AG09309 (cell line): ENCODE measurements at places on chromosomes 3 and 15.

DNA sequence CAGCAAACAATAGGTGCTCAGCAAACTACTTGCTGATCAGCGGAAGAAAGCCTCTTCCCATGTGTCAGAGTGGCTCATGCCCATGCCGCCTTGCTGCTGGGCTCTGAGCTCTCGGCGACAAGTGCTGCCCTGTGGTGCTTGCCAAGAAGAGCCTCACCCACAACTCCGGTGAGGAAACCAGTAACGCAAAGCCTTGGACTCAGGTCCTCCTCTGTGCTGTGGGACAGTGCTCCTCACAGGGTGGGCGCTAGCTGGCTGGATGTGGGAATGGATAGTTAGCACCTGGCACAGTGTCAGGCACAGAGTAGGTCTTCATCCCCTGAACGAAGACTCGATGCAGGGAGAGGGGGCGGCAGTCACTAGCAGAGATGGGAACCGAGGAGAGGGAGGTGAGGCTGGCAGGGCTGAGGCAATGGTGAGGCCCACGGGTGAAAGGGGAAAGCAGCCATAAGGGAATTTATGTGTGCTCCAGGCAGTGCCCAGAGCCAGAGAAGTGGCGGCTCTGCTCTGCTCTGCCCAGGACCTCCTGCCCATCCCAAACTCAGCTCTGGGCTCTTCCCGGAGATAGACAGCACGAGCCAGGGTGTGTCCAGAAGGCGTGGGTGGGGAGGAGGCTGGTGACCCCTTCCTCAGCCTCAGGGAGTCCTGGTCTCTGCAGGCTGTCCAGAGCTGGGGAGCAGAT, 55.7 kb downstream of the IQSEC1 start:
- DNase-seq, result no peak

- no peak for DNase-seq
These were observed 307.5 kb downstream of the PYDC2 start for GRCh38 chr3:191768421-191768820.

DNA sequence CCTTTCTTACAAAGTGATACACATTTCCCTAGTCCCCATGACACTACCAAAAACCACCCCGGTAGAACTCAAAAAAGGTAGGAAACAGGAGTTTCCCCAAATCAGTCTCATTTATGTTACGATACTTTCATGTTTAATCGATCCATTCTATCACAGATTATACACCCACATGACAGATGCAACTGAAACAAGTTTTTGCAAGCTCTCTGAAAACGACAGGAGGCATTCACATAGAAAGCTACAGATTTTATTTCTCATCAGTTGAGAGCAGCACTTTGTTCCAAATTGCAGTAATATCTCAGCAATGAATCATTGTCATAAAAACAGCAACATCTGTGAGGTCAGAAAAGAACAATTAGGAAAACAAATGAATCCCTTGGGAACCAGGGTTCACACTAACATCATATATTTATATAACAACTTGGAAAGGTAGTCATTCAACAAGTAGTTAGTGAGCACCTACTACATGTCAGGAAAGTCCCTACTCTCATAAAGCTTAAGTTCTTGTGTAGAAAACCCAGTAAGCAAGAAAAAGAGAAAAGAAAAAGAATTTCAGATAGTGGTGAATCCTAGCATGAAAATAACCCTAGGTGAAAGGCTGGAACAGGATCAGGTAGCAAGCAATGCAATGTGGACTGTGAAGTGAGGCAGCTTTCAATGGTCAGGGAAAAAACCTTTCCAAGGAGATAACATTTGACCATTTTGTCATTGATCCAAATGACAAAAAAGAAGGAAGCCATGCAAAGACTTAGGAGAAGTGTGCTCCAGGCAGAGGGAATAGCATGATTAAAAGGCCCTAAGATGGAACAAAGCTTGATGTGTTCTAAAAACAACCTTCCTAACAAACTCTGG, 8.3 kb downstream of the PLD1 start:
- DNase-seq, result peak; percentile 92

DNA sequence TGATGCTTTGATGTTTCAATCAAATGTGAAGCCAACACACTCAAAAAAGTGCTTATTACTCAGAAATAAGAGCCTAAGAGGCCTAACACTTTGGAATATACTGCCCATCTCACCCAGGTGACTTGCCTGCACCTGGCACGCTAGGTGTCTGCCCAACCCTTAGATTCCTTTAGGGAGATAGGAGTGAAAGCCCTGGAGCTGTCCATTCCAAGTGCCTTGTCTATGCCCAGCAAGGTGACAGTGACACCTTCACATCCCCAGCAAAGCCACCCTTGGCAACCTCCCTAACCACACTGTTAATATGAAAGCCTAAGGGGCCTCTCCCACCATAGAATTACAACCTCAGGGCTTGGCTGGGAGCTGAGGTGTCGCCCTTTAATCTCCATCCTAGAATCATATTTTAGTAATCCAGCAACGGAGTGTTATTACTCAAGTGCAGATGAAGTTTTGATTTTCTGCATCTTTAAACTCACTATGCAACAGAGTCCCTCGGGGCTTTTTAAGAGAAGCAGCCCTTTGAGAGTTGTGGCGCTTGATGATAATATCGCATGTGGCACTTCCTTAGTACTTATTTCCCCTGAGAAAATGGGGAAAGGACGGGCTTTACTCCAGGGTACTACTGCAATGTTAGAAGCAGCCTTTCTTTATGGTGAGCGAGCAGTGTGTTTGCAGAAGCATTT, 24.8 kb downstream of the ATP10A start:
- DNase-seq, result no peak

DNA sequence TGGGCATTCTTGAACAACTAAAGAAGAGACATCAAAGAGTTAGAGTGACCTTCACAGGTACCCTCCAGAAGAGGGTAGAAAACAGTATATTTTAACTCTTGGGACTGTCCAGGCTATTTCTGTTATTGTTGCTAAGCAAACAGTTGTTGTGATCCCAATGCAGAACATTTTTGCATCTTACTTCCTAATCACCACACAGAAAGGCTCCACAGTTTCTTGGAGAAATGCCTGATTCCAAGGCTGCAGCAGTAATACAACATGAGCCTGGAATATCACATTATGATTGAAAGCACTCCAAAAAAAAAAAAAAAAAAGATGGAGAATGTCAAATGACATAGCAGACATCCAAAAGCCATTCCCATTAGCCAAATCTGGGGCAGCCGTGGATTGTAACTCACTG, 195.6 kb downstream of the CTNNB1 start:
- no peak for DNase-seq

GRCh38 chr15:79943820-79944219, 27.2 kb downstream of the BCL2A1 start:
- DNase-seq, result no peak

- DNase-seq, result no peak
These were observed 3.4 kb downstream of the TIMP4 start for GRCh38 chr3:12155264-12155663.

GRCh38 chr15:74893627-74894026, 3.8 kb downstream of the MPI start:
- no peak for DNase-seq

DNA sequence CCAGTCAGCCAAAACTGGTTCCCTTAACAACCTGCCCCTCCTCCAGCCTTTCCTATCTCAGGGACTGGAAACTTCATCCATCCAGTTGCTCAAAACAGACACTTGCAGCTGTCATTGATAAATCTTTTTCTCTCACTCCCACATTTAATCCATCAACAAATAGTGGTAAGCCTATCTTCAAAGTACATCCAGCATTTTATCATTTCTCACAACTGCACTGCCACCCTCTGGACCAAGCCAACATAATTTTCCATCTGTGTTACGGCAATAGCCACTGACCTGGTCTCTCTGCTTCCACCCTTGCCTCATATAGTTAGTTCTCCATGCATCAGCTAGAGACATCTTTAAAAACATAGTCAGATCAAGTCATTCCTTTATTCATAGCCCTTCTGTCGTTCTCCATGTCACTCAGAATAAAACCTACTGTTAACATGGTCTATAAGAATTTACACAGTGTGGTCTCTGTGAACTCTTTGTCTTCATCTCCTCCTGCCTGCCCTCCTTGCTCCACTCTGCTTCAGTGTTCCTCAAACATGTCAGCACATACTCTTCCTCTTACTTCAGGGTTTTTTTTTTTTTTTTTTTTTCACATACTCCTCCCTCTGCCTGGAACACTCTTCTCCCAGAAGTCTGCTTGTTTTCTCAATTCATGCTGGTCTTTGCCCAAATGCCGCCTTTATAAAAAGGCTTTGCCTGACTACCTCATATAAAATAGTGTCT, 102.5 kb upstream of the COL6A5 start:
- no peak for DNase-seq

- no peak for DNase-seq
These were observed 24.9 kb upstream of the DNAAF4 start for GRCh38 chr15:55532944-55533343.

DNA sequence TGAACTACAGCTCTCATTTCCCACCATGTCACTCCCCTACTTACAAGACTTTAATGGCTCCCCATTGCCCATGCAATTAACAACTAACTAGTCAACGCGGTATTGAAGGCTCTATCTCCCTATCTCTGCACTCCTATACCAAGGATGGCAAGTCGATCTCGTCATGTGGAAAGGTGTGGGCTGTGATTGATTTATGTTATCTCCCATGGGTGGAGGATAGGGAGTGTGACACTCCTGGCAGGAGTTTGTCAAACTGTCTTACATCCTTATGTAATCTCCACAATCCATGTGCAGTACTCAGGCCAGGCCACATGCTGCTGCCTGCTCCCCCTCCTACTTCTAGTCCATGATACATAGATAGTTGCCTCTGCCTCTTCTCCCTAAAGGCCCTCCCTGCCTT, 3.2 kb upstream of the RORA start:
- DNase-seq, result no peak

DNA sequence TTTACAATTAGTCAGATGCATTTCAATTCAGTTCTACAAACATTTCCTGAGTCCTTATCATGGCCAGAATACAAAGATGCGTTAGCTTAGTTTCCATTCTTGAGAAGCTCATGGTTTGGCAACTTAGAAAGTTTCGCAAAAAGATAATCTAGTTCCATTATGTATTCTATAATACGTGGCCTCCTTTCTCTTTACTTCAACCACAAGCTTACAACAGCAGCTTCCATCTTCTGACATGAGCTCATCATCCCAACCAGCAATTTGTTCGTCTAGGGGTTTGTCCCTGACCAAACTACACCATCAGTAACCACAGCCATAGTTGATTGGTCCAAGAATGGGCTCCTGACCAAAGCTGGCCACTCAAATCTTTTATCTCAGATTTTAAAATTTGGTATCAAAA, 267.6 kb upstream of the TBC1D5 start:
- DNase-seq, result no peak

DNA sequence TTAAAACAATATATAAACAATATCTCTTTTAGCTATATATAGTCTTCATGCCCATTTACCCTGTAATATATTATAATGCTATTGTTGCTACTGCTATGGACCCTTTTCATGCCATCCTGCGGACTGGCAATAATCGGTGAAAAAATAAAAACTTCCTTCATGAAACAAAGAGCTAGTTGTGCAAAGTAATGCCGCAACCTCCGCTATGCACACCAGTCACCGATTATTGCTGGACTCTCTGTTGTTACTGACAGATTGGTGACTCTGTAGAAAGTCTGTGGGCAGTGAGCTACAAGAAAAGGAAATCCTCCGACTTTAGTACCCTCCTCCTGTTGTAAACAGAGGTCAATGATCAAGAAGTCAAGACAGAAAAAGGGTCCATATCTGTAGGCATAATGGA, 17.9 kb upstream of the ICE2 start:
- no peak for DNase-seq

DNA sequence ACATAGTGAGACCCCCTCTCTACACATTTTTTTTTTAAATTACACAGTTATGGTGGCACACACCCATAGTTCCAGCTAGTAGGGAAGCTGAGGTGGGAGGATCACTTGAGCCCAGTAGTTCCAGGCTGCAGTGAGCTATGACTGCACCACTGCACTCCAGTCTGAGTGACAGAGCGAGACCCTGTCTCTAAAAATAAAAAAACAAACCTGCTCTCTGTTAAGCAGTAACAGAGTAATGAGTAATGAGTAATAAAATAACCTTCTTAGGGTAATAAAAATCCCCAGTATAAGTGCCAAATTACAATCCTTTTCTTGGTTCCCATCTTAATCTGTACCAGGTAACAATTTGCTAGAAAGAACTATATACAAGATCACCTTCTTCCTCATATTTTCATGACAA, 65.9 kb upstream of the PLXND1 start:
- DNase-seq, result no peak

GRCh38 chr3:14286887-14287500, 108.4 kb downstream of the LSM3 start:
- no peak for DNase-seq

GRCh38 chr3:161740421-161740820, 243.8 kb downstream of the OTOL1 start:
- no peak for DNase-seq

- DNase-seq, result no peak
These were observed 88.7 kb upstream of the BCL6 start for GRCh38 chr3:187833799-187834578.

DNA sequence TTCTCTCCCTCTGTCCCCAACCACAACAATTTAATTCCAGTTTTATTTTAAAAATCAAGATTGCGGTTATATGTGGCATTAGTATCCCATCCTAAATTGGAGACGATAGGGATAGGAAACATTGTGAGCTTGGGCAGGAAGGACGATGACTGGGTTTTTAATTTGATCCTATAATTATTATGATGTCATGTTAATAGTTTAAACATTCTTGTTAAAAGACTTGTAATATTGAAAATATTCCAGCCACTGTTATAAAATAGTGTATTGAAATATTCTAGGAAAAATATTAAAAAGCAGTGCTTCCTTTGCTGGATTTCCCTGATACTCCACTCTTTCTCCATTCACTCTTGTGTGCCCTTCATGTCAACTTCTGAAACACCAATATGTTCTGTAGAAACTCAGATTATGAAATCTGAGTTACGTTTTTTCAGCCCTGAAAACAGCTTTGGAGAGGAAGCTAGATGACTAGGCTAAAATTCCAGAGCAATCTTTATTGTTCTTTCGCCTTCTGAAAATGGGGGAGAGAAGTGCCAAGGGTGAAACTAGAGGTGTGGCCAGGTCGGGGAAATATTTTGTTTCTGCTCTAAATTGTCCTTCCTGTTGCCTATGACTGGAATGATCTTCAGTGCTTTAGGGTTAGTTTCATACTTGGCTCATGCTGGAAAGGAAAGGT, 46.1 kb upstream of the MAP3K13 start:
- DNase-seq, result no peak

DNA sequence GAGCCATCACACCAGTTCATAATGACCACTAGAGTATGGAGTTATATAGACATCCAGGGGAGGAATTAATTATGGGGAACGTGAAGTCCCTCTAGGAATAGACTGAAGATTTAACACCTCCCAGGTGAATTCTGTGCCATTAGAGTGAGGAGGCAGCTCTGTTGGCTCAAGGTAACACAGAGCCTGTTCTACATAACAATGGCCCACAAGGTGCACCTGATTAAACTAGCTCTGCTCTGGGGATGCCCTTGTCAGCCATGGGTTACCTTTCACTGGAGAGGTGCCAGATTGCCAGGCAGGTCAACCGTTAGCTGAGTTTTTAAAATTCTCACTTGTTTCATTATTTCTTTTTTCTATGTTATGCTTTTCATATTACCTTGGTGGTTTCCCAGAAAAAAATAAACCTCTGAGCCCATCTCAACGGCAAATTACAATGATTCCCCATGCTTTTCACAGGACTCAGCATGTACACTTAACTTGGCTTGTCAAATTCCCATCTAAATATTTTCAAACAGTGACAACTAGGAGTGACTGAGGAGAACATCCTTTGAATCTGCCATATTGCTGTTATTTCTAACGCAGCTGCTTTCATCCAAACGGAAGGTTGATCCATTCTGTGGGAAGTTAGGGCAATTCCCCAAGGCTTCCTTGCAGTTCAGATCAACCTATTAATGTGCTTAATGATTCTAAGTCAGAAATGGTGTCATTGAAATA, 512.9 kb downstream of the MCTP2 start:
- DNase-seq, result no peak
